ENCODE measurements at places on chromosomes 3 and 15.
A peak's percentile ranks its signal among the peaks of the same experiment; 100 is the strongest.

GRCh38 chr3:133440652-133441051 is 40.8 kb downstream of the BFSP2 start:
- DNase-seq = no peak

DNA sequence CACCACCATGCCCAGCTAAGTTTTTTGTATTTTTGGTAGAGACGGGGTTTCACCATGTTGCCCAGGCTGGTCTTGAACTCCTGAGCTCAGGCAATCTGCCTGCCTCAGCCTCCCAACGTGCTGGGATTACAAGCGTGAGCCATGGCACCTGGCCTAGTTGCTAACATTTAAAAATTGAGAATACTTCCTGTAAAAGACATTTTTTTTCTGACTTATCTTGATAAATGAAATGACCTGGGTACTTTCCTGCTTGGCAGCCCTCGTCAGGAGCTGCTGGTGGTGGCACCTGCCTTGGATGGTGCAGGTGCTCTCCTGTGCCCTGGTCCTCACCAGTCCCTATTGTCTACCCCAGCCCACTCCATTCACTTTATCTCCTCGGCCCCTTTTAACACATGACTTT is 66.8 kb upstream of the FOXP1 start:
- no peak for DNase-seq

DNA sequence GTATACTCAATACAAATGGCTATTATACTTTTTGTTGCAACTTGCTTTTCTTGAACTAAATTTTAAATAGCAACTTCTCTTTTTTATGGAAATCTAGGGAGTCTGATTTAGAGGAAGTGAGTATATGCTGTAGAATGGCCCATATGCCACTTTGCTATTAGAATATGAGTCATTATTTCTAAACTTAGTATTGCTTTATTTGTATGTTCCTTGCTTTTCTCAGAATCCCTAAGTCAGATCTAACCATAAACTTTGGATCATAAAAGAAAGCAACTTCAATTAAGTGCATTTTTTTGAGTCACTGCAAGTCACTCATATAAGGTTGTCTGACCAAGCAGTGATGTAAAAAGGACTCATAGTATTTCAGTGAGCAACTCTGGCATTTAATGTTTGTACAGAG is 17.5 kb upstream of the SPTSSB start:
- no peak for DNase-seq

- DNase-seq = no peak
These were observed 449.6 kb upstream of the TGFBR2 start for GRCh38 chr3:30156586-30157498.

DNA sequence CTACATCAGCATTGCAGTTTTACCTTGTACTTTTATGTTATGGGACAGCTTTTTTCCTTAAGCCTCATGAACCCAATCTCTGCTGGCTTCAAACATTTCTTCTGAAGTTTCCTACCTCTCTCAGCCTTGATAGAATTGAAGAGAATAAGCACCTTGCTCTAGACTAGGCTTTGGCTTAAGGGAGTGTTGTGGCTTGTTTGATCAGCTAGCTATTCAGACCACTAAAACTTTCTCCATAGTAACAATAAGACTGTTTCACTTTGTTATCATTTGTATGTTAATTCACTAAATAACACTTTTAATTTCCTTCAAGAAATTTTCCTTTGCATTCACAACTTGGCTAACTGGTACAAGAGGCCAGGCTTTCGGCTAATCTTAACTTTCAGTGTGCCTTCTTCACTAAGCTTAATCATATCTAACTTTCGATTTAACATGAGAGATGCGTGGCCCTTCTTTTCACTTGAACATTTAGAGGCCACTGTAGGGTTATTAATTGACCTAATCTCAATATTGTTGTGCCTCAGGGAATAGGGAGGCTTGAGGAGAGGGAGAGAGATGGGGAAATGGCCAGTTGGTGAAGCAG is 8.1 kb upstream of the TIGIT start:
- DNase-seq = no peak

- DNase-seq = no peak
These were observed 219.8 kb downstream of the CTNNB1 start for GRCh38 chr3:41418961-41419691.

GRCh38 chr3:40618158-40618557 is 93.4 kb downstream of the ZNF621 start:
- DNase-seq = no peak

- no peak for DNase-seq
These were observed 75.8 kb downstream of the SQOR start for GRCh38 chr15:45710657-45711056.

DNA sequence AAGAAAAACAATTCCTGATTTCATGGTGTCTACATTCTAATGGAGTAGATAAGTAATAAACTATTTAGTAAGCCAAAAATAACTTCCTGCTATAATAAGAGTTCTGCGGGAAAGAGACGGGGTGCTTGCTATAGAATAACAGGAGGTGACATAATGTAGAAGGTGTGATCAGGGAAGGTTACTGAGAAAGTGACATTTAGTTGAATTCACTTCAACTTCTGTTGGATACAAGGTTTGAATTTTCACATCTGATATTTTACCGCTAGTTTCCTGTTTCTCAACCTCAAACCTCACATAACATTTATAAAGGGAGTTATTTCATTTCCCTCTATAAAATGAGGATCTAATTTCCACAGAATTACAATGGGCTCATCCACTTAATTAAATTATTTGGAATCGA is 102.3 kb upstream of the GBE1 start:
- no peak for DNase-seq

DNA sequence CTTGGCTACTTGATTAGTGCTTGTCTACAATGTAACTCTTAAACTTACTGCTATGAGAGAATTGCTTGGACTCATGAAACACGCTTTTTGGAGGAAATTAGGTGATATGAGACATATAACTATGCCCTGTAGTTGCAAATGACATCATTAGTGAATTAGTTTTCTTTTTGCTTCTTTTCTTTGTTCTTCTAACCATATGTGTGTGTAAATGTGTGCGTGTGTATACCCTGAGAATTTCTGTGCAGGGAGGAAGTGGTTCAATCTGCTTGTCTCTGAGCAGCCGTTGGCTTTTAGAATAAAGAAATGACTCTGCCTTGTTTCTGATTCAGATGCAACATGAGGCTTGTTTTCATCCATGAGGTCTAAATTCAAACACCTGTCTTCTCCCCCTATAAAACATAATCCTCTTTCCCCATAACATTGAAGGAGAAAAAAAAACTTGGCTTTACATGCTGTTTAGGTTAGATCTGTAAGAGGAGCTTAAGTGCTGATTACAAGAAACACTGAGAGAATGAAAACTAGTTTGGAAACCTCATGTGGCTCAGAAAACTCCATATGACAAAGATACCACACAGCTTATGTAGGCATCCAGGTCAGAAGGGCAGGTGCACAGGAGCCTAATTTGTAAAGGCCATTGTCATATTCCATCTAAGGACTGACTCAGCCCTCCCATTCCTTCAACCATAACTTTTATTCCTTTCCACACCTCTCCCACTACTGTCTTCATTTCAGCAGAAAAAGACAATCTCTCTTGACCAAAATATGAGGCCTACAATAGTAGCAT is 30.5 kb upstream of the BLM start:
- DNase-seq = no peak

GRCh38 chr15:90191344-90191687 is 9.8 kb upstream of the SEMA4B start:
- no peak for DNase-seq

DNA sequence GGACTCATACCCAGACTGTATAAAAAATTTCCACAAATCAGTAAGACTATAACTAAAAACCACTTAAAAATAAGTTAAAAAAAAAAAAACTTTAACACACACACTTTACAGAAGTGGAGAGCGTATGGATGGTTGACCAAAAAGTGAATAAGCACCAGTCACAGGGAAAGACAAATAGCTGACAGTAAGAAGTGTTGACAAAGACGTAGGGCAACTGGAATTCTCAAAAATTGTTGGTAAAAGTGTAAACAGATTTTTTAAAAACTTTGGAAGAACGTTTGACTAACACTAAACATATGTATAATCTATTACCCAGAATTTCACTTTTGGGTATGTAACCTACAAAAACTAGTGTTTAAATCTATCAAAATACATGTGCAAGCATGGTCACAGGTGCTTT is 73.7 kb downstream of the TMEM212 start:
- no peak for DNase-seq

DNA sequence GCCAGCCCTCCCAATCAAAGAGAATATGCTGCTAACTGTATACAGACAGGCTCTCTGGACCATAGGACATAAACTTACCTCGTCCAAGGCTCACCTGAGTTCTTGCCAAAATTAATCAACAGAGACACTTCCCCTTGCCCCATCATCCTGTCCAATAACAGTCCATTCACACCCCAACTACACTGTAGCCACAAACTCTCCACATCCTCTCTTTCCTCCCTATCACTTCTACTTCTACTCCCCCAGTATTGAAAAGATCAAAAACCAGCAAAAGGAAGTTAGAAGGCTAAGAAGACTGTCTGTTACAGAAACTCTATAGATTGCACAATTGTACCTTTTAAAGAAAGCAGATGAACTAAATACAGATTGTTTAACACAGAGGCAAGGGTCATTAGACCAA is 133.5 kb upstream of the STT3B start:
- DNase-seq = no peak

- DNase-seq = peak; percentile 39
These were observed 13.4 kb upstream of the FAM98B start for GRCh38 chr15:38440353-38441129.

DNA sequence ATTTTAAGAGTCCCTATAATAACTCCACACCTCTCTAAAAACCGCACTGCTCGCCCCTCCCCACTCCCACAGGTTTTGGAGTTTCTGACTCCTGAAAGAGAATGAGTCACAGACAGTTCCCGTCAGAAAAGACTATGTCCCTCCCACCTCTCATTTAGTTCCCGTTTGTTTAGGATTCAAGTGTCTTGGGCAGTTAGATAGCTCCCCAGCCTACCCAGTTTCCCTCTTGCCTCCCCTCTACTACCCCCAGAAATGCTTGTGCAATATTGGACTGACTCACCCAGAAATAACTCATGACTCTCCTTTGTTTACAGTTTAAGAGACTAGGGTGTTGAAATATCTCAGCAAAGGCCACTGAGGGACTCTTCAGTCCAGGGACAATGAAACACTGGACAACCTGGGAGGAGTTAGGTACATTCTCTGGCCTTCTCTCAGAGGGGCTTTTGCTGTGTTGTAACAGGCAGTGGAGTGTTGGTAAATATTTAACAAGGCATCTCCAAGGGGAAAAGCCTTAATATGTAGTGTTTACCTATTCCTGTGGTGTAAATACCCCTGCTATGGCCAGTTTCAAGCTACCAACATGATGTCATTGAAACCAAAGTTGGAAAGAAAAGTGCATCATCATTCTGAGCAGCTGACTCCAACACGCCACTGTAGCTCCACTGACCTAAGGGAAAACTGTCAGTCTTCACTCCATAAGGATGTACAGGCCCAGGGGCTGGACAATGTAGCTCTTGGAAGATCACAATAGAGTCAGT is 96.1 kb upstream of the CHD2 start:
- peak; percentile 29 for DNase-seq

DNA sequence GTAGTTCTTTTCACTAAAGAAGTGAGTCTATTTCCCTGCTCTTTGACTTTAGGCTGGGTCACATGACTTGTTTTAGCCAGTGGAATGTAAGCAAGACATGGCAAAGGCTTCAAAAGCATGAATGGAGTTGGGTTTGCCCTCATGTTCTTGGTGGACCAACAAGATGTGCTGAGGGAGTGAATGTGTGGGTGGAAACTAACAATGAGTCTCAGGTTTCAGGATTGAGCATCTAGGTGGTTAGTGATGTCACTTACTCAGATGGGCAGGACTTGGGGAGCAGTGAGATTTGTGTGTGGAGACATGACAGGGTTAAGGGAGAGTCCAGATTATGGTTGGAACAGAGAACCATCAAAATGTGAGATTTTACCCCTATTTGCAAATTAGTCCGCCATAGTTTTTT is 181.4 kb upstream of the UBE2E1 start:
- DNase-seq = no peak

DNA sequence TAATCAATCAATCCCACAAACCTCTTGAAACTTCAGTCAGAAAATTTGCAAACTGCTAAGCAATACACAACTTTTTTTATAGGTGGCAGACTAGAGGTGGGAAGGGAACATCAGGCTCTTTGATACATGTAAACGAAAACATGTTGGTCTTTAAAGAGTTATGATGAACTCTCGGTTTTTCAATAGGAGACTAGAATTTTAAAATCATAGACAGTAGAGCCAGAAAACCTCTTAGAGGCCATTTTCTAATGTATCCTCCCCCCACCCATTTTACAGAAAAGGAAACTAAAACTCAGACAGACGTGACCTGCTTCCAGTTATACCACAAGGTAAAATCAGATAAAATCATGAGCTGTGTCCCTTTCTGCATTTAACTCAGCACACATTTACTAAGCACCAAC is 179.1 kb upstream of the LPP start:
- DNase-seq = no peak

GRCh38 chr3:121979246-121979645 is 42.8 kb downstream of the ILDR1 start:
- DNase-seq = no peak

GRCh38 chr3:108461661-108462111 is 48.7 kb downstream of the MYH15 start:
- DNase-seq = peak; percentile 41

GRCh38 chr15:86197770-86198169 is 118.1 kb downstream of the AGBL1 start:
- DNase-seq = no peak

- DNase-seq = no peak
These were observed 1020.5 kb downstream of the OTOL1 start for GRCh38 chr3:162517110-162517509.

DNA sequence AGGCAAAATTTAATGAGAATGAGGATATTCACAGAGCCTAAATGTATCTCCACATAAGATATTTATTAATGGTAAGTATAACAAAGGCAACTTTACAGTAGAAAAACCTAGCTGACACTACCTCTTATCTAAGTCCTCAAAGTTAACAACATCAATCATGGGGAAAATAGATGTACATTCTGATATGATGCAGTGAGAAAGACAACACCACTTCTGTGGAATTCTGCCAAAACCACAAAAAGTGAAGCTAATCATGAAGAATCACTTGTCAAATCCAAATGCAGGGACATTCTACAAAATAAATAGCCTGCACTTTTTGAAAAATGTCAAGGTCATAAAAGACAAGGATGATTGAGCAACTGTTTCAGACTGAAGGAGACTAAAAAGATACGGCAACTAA is 27.5 kb upstream of the EOMES start:
- DNase-seq = no peak

- no peak for DNase-seq
These were observed 66.2 kb upstream of the TSC22D2 start for GRCh38 chr3:150341891-150342290.

- DNase-seq = no peak
These were observed 111.1 kb upstream of the WNT5A start for GRCh38 chr3:55598224-55598623.

- no peak for DNase-seq
These were observed 277.0 kb downstream of the RYR3 start for GRCh38 chr15:33587773-33588172.

- DNase-seq = peak; percentile 77
These were observed 360.8 kb upstream of the PROK2 start for GRCh38 chr3:72145506-72146380.

- no peak for DNase-seq
These were observed 24.2 kb upstream of the BNC1 start for GRCh38 chr15:83308671-83309070.

GRCh38 chr3:176692199-176692965 is 504.9 kb downstream of the TBL1XR1 start:
- DNase-seq = peak; percentile 53

Measured in right hindlimb (tissue), 1 donor.